ENCODE measurements at places on chromosomes 4 and X.

DNA sequence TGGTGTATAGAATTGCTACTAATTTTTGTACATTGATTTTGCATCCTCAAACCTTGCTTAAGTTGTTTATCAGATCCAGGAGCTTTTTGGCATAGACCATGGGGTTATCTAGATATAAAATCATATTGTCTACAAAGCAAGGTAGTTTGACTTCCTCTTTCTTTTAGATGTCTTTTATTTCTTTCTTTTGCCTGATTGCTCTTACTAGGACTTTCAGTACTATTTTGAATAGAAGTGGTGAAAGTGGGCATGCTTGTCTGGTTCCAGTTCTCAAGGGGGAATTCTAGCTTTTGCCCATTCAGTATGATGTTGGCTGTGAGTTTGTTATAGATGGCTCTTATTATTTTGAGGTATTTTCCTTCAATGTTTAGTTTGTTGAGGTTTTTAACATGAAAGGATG lies 187.9 kb upstream of the LCORL start:
- H3K4me3 ChIP-seq, result no peak overlapping the region
- DNase-seq, result no peak
- H3K36me3 ChIP-seq, result no peaks in the 10 kb centered on the region
- H3K27me3 ChIP-seq, result no peaks in the 10 kb centered on the region
- H3K4me1 ChIP-seq, result no peaks in the 10 kb centered on the region
- H3K27ac ChIP-seq, result no peak overlapping the region

- H3K27me3 ChIP-seq, result no peaks in the 10 kb centered on the region
- no peaks in the 10 kb centered on the region for H3K4me1 ChIP-seq
- no peaks in the 10 kb centered on the region for H3K36me3 ChIP-seq
- no peak overlapping the region for H3K4me3 ChIP-seq
- H3K27ac ChIP-seq, result no peak overlapping the region
Measured at GRCh38 chr4:4969298-4969697, 50.0 kb downstream of the CYTL1 start.

DNA sequence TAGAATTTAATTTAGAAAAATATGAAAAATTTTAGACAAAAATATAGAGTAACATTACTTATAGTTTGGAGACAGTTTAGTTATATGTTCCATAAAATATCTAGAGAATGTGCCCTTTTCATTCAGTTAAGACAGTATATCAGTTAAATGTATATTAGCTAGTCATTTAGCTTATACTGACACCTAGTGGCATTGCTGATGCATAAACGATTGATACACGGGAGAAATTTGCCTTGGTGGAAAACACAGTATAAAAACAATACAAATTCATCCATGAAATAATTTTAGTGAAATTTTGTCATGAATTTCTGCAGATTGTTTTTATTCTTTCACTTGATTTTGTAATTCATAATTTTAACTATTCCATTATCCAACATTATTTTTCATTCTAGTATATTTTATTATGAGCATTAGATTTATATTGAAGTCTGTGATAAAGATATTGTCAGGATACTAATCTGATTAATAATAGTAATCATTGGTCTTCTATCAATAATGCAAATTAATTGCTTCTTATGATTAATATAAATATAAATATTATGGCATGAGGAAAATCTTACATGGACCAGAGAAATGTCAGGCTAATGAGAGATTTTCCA lies 219.0 kb downstream of the TLL1 start:
- no peaks in the 10 kb centered on the region for H3K27me3 ChIP-seq
- H3K36me3 ChIP-seq, result no peaks in the 10 kb centered on the region
- no peak for DNase-seq
- H3K4me1 ChIP-seq, result no peaks in the 10 kb centered on the region
- no peak overlapping the region for H3K27ac ChIP-seq

DNA sequence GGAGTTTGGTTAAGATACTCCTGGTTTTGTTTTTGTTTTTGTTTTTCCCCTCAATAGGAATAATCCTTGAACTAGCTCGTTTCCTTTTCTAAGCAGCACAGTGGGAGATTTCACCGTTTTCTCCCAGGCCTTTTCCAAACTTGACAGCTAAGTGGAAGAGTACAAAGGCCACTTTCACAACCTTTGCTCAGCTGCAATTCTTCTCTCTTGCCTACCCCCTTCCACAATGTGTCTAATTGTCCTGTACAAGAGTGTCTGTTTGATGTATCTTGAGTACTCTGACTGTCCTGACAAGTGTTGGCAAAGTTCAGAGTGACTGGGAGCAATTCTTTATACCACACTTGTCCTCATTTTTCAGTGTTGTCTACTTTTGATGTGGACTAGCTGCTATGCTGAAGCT lies 674.3 kb upstream of the AMOT start:
- H3K4me3 ChIP-seq, result no peak overlapping the region
- no peaks in the 10 kb centered on the region for H3K4me1 ChIP-seq
- no peaks in the 10 kb centered on the region for H3K36me3 ChIP-seq
- H3K27me3 ChIP-seq, result no peaks in the 10 kb centered on the region

Data from T-helper 2 cell treated with Interferon-gamma antibody and Interleukin-4, amounts not matched to agents 5 μg/mL and 100 μg/mL, for 36 hours (primary cell).